ENCODE measurements at places on chromosomes 2 and 18.

DNA sequence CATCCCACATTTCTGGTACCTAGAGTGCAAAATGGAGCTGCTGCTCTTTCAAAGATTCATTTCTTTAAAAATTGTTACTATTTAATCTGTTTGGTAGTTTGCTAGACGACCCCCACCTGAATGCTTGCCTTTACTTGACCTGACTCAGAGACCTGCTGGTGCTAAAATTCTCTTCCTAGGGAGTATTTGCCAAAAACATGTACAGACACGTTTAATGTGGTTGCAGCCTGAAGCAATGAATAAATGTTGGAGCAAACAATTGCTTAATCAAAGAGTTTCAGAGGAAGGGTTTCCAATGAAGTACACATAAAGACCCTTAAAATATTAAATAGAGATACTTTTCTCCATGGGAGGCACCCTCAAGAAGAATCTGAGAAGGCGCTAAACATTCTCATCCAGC, 734.4 kb downstream of the CBLN2 start:
- DNase-seq = no peak

- no peak for DNase-seq
These were observed 39.9 kb downstream of the DNAH6 start for GRCh38 chr2:84556190-84556589.

GRCh38 chr2:222738809-222739208, 67.4 kb downstream of the MOGAT1 start:
- no peak for DNase-seq

GRCh38 chr2:159968279-159968900, 94.0 kb downstream of the PLA2R1 start:
- no peak for DNase-seq

- no peak for DNase-seq
These were observed 25.9 kb downstream of the ALS2 start for GRCh38 chr2:201754717-201755415.

DNA sequence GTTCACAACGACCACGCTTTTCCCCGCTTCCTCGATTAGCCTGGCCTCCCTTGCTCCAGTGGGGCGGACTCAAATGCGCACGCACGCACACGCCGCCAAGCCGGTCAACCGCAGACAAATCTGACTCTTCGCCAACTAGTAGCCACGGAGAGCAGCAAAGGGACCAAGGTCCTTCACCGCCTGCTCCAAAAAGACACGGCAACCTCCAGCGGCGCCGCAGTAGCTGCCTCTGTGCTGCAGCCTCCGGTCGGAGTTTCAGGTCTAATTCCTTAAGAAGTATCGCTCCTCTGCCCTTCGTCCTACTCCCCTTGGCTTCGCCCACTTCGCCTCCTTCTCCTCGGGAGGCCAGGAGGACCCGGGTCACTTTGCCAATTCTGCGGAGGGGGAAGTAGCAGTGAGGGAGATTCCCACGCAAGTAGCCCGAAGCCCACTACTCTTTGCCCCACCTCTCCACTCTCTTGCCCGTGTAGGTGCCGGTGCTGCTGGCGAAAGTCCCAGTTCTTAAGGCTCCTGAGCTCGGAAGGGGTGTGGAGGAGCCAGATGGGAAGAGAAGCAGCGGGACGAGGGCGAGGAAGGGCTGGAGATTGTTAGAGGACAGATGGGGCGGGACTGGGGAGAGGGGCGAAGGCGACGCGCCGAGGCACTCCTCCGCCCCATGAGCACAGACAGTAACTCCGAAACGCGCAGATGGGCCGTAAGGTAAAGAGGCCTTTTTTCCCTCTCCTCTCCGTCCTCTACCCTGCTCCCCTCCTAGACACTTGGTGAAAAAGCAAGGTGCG, 615 bp downstream of the AKAIN1 start:
- no peak for DNase-seq

GRCh38 chr2:3043726-3044125, 333.9 kb downstream of the EIPR1 start:
- no peak for DNase-seq

GRCh38 chr2:109150559-109150958, 21.6 kb downstream of the SH3RF3 start:
- DNase-seq = no peak

All from stimulated activated naive CD4-positive, alpha-beta T cell (primary cell).